CD4-positive, alpha-beta T cell treated with Interferon gamma for 1 hour (primary cell): ENCODE measurements at places on chromosomes 2 and 18.

GRCh38 chr2:18651842-18652774 lies 62.7 kb upstream of the NT5C1B start:
- DNase-seq, result no peak

- DNase-seq, result peak; percentile 85
Observed at GRCh38 chr2:37344453-37345361, at the start of gene QPCT. TSS of gene QPCT (plus strand) at chr2:37344630. CDS start at chr2:37344732, 102 bp downstream.

- DNase-seq, result peak; percentile 69
Observed at GRCh38 chr2:218186355-218186766, 19.6 kb upstream of the CXCR1 start.

GRCh38 chr2:103445347-103445746 lies 683.5 kb downstream of the TMEM182 start:
- no peak for DNase-seq

- DNase-seq, result peak; percentile 5
Observed at GRCh38 chr2:181937473-181937872, 45.9 kb downstream of the ITPRID2 start.

GRCh38 chr2:69561101-69561500 lies 82.4 kb downstream of the AAK1 start:
- no peak for DNase-seq

DNA sequence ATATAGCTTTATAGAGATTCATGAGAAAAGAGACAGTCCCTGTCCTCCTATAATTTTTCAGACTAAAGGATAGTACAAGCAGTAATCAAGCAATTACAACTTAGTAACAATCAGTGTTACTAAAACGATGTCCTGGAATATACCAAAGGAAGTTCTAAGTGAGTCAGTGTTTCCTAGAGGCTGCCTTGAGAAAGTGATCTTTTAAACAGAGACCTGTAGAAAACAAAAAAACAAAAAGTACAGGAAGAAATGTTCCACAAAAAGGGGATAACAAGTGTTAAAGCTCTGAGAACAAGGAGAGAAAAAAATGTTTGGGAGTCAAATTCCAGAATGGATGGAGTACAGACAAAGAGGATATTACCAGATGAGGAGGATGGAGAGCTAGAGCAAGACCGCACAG lies 556.4 kb downstream of the ERBB4 start:
- DNase-seq, result no peak

- no peak for DNase-seq
Observed at GRCh38 chr2:131425231-131425941, 50.5 kb upstream of the TUBA3D start.

- DNase-seq, result no peak
Observed at GRCh38 chr2:168443818-168444217, 12.3 kb upstream of the CERS6 start.

- no peak for DNase-seq
Observed at GRCh38 chr2:171297956-171298355, 135.8 kb downstream of the METTL8 start.

DNA sequence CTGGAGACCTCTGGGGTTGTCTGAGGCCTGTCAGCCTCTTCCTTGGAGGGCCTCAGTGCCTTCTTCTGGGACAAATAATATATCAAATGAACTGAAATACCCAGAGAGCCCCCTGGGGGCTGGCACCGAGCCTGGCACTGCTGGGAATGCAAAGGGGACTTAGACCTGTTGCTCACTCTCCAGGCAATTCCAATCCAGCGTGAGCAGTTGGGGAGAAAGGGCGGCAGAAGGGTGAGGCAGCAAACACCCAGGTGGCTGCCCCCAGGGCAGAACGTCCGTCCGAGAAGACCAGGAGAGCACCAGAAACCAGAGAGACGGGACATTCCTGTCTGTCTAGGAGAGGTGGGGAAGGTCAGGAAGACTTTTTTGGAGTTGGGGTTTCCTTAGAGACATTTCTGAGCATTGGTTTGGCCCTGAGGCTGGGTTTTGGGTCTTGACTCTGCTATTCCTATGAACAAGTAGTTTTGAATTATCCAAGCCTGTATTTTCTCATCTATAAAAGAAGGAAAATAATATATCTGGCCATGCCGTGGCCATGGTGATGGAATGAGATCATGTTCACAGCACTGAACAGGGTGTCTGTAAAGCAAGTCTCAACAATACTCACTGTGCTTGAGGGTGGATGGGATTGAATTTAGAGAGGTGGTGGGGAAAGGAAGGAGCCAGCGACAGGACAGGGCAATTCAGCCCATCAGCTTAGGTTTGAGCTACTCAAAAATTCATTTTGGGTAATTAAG lies 44.3 kb upstream of the ZBTB7C start:
- no peak for DNase-seq

GRCh38 chr2:115443539-115444185 lies 1001.2 kb downstream of the DPP10 start:
- no peak for DNase-seq

DNA sequence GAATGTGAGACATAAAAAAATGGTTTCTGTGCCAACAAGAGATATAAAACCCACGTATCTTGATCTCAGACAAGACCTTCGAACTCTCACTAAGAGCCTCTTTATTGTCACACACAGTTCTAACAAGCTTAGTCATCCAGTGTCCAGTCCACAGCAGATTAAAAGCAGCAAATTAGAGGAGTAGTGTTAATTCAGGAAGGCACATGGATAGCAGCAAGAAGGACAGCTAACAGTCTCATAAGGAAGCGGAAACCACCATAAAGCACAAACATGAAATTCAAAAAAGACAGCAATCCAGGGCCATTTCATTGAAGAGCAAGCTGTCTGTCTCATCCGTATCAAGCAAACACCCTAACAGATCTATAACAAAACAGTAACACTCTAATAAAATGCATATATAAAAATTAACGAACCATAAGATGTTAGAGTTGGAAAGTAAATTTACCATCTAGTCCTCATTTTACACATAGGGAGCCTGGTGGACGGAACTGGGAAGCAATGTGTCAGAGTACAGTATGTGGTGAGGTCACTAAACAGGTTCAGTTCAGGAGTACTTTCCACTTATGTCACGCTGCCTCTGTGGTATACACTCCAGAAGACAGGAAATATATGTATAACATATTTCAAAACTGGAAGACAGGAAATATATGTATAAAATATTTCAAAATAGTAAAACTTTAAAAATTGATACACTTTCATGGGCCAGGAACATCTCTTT lies 18.3 kb downstream of the AAK1 start:
- DNase-seq, result no peak

- no peak for DNase-seq
Observed at GRCh38 chr18:55407774-55408535, 180.0 kb downstream of the TCF4 start.

GRCh38 chr18:8507915-8508705 lies 101.1 kb upstream of the RAB12 start:
- no peak for DNase-seq

- DNase-seq, result no peak
Observed at GRCh38 chr2:100977511-100977910, 24.6 kb upstream of the RPL31 start.

GRCh38 chr2:164717000-164717803 lies 95.9 kb upstream of the GRB14 start:
- DNase-seq, result no peak

DNA sequence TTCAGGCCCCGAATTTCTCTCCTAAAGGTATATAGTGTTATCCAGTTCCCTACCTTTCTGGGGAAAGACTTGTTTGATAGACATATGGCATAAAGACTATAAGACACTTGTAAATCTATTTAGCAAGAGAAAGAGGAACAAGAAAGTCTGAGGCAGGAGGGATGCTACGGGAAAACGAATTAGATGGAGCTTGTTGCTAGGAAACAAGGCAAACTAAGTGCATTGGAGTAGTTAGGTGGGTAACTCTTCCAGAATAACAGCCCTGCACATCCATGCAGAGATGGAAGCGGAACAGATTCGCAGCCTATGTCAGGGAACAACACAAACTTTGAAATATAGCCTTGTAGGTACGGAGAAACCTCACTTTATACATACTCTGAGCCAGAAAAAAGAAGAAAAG lies 810.3 kb upstream of the CRIM1 start:
- DNase-seq, result no peak

DNA sequence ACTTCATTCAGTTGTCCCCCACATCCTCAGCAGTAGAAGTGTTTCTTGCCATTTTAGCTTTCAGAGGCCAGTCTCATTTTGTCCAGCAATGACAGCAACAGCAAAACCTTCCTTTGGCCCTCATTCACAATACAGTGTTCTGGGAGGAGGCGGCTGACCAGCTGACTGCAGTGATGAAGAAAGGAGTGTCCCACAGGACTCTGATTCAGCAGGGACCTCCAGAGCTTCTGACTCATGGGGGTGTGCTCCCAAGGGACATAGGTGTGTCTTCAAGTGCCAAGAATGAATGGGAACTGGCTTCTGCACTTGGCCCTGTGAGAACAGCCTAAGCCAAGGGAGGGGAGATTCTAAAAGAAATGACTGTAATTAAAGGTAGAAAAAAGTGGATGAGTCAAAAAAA lies 147.0 kb upstream of the PELI1 start:
- DNase-seq, result no peak

DNA sequence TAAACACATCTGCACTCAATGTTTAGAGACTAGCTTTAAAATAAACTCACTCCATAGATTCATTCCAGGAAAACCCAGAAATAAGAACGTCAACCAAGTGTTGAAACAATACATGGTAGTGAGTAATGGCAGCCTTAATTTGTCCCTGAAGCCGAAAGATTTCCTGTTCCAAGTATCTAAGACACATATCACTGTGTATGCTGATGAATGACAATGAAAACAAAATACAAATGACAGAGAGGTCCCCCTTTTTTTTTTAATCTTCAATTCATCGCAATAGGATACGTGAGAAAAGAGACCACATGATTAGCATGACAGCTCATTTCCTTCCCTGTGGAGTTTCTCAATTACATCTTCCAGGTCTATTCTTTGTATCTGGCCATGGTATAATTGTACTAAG lies 160.5 kb upstream of the STK17B start:
- no peak for DNase-seq

DNA sequence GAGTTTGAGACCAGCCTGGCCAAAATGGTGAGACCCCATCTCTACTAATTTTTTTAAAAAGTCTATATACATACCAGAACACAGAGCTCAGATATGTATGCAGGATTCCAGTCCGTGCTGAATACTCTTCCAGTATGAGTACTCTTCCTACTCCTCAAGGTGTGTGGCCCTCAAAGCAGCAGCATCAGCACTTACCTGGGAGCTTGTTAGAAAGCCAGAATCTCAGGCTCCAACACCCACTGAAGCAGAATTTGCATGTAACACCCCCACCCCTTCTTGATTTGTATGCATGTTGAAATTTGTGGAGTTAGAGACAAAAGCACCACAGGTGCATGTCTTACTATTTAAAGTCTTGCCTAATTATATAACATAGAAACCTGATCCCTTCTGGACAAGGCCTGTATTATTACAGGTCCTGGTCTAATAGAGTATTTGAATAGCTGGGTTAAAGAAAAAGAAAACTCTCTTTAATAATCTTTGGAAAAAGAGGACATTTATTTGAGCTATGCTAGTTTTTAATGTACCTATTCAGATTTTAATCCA lies 50.3 kb upstream of the NFE2L2 start:
- DNase-seq, result no peak

- DNase-seq, result no peak
Observed at GRCh38 chr2:939936-940601, 10.6 kb upstream of the SNTG2 start.

DNA sequence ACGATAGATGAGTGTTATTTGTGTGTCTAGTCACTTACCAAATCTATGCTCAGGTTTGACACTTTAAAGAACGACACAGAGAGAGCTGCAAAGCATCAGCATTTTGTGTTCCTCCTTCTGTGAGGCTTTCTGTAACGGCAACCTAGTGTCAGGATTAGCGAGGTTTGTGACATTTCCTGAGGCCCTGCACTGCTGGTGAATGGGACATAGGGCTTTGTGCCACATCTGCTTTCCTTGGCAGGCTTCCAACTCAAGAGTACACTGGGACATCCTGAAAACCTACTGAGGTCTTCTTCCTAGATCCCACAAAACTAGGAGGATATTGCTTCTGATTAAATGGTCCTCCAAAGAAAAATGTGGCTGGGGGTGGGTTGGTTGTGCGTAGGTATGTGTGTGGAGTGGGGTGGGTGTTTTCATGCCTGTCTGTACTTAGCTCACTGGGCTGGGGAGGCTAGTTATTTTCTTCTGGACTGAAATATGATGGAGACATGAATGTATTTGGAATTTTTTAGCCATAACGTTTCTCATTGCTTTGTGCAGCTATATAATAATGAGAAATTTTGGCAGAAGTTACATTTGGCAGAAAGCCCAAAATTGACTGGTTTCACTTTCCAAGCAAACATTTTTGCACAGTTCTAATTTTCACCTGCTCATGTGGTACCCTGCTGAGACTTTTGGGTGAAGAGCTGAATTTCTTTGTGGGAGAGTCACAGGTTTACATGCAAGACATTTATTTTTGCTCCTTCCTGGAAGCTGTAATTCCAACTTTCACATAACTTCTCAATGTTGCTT lies 308.4 kb downstream of the XIRP2 start:
- DNase-seq, result no peak

DNA sequence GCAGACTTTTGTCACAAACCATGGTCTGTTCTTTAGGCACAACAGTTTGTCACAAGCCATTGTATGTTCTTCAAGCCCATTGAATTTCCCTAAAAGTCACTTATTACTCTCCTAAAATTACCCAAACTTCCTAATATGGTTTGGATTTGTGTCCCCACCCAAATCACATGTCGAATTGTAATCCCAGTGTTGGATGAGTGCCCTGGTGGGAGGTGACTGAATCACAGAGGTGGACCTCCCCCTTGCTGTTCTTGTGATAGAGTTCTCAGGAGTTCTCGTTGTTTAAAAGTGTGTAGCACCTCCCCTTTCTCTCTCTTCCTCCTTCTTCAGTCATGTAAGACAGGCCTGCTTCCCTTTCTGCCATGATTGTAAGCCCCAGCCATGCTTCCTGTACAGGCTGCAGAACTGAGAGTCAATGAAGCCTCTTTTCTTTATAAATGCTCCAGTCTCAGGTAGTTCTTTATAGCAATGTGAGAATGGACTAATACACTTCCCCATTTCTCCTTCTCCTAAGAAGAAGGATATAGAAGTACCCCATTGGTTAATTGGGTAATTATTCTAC lies 11.2 kb upstream of the GYPC start:
- DNase-seq, result peak; percentile 35

GRCh38 chr2:166375195-166375735 lies 479 bp downstream of the SCN9A start:
- DNase-seq, result peak; percentile 1

GRCh38 chr2:26605195-26605998 lies 35.8 kb downstream of the CIB4 start:
- DNase-seq, result no peak
